ENCODE measurements at places on chromosomes 7 and 10. TPM values are rescaled to one million over a fixed set of nuclear protein-coding genes. Genes with fewer than 3 reads are reported as not detected.

DNA sequence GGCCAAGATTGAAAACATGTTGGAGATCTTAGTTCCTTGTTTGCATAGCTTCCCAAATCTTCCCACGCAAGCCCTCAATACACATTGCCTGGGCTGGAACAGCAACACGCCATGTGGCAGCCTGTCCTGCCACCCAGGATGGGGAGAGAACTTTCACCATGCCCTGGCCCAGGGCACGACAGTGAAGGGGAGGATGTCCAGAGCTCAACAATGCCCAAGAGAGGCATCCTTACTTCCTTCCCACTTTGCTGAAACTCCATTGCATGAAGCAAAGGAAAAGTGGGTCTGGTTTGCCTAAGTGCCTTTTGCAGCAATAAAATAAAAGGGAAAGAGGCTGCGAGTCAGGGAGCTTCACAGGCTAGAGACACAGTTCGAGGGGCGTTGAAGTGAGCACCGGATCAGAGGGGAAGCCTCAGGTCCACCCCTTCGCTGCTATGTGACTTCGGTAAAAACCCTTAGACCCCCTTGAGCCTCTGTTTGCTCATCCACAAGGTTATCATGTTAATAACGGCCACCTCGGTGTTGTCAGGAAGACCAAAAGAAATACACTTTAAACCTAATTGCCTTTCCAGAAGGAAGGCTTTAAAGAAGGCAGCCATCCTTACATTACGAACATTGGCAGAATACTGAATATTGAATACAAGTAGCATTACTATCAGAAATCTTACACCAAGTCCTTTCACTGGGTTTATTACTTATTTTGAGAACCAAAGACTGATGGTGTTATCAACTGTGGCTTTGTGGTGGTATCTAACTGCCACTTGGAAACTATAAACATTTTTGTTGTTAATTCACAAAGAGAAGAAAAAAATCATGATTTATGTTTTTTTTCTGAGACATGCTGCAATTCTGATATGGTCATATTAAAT, 133.3 kb downstream of the ICA1 start:
- no peak for DNase-seq

GRCh38 chr10:11755512-11756263, 13.5 kb downstream of the ECHDC3 start:
- DNase-seq = no peak

DNA sequence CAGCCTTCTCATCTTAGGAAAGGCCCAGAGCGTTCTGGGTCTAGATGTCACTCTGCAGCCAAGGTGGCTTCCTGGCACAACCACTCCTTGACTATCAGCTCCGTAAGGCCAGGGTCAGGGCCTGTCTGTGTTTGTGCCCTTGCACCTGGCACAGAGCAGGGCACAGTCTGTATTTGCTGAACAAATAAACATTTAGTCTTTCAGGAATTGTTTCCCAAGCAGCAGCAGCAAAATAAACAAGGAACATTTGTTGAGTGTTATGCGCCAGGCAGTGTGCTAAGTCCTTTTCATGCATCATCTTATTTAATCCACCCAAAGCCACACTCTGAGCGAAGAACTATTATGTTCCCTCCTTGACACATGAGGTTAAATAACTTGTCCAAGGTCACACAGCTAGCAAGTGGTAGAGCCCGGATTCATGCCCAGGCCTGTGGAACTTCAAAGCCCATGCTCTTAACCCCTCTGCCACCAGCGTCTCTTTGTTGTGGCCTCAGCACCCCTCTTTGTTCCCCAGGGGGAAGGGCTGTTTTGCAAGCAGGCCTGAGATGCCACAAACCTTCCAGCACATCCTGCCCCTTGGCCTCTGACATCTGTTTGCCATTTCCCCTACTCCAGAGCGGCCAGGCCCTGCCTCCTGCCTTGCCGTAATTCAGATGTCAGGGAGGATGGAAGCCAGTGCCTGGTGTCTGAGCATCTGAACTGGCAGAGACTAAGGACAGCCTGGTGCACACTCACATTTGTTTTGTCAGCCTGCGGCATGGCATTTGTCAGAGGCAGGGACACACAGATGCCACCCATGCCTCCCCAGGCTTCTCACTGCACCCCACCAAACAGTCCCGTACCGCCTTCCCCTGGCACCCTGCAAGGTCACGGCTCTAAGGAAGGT, 325.8 kb upstream of the ZMIZ1 start:
- DNase-seq = no peak

DNA sequence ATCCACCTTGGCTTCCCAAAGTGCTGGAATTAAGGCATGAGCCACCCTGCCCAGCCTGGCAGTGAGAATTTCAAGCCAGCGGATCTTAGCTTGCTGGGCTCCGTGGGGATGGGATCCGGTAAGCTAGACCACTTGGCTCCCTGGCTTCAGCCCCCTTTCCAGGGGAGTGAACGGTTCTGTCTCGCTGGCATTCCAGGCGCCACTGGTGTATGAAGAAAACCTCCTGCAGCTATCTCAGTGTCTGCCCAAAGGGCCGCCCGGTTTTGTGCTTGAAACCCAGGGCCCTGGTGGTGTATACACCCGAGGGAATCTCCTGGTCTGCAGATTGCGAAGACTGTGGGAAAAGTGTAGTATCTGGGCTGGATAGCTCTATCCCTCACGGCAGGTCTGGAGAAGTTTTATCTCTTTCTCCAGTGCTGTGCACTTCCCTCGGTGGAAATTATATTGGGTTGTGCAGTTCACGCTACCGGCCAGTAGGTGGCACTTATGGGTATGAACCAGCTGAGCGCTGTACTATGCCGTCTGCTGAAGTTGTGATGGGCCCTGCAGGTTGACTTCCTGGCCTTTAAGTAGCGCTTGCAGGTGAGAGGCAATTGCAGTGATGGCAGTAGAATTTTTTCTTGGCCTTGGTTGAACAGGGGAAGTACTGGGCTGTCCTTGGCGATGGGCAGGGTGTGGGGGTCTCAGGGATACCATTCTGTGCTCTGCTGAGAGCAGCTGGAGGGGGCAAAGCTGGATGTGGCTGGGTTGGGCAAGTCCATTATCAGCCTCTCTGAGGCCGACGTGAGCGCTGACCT, 138.0 kb upstream of the MTPN start:
- no peak for DNase-seq

DNA sequence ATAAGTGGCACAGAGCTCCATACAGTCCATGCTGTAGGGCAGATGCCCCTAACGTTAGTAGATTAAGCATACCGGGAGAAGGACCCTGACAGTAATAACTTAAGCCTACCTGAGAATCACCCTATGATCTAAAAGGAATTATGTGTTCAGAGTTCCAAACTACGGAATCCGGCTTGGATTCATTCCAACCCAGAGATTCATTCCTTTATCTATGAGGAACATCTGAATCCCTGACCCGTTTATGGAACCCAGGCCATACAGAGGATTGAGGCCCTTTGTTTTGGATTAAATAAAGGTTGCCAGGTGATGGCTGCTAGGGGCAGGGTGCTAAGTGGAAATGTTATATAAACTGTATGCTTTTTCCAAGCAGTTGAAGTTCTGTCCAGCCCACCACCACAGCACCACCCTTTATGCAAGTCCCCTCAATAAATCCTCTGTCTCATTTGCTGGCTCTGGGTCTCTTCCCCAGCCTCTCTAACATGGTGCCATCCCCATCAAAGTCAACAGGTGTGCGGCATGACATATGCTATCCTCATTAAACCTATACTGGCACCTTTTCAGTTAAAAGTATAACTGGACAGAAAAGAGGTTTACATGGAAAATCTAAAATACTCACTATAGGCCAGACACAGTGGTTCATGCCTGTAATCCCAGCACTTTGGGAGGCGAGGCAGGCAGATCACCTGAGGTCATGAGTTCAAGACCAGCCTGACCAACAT, 9.1 kb upstream of the ANAPC16 start:
- DNase-seq = no peak

DNA sequence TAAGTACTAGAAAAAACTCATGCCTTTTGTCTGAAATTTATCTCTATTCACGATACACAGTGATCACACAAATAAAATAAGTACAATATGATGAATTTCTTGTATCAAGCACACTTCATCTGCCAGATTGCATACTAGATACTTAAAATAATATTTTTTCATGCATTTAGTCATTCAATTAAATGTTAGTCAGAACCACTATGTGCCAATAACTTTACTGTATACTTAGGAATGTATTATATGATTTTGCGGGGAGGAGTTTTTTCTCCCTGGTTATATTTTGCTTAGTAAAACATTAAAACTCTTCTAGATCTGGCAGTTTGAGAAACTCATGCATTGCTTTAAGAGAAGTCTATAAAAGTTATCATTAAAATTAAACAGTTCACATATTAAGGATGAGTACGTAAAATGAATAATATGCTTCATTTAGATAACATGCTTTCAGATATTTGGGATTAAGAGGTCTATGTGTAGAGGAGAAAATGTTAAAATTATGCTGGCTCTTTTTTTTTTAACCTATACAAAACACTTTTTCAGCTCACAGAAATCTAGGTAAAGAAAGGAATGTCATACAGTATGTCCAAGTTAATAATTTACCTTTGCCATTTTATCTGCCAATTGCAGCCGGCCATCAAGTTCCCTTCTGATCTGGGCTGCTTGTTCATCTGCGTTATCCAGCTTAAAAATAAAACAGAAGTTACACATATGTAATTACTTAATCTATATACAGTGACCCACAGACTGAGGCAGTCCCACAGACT, 70.1 kb downstream of the RNF133 start:
- DNase-seq = no peak

The POLR2J2 gene
- total RNA-seq = 15.3 TPM

The MMRN2 gene
- total RNA-seq = 5.2 TPM

- no peak for DNase-seq
These were observed 2.2 kb upstream of the SKIDA1 start for GRCh38 chr10:21527598-21528235.

The UTF1 gene
- total RNA-seq = not detected

- no peak for DNase-seq
These were observed 47.5 kb upstream of the EN2 start for GRCh38 chr7:155410431-155410830.

DNA sequence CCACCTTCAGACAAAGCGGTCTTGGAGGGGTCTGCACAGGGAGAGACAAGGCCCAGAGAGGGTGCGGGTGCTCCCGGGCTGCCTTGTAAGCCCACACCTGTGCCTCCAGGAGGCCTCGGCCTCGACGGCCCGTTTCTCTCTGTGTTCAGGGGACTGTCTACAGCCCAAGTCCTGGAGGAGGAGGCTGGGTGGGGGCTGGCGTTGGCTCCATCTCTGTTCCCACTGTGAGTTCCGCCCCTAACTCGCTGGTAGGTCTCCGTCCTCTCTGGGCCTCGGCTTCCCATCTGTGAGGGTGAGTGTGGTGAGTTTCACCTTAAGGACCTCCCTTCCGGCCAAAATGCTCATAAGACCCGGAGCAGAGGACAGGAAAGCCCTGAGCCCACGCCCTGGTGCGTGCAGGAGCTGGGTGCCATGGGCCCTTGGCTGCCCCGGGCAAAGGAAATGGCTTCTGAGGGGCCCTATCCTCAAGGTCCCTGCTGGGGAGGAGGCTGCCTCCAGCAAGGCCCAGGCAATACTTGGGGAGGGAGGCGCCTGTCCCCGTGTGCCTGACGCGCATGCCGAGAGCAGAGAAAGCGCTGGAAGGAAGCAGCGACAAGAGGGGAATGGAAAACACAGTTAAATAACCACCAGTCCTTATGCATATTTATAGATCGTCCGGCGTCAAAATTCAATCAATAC, 276.8 kb downstream of the ELFN1 start:
- DNase-seq = no peak

The PPP1R17 gene
- total RNA-seq = 4.4 TPM

GRCh38 chr10:110876000-110876399, 4.3 kb downstream of the PDCD4 start:
- no peak for DNase-seq

GRCh38 chr7:157077021-157077420, 61.7 kb upstream of the UBE3C start:
- DNase-seq = no peak

GRCh38 chr7:24716480-24717246, 40.6 kb downstream of the GSDME start:
- no peak for DNase-seq

The TSPAN15 gene
- 15.1 TPM for total RNA-seq

DNA sequence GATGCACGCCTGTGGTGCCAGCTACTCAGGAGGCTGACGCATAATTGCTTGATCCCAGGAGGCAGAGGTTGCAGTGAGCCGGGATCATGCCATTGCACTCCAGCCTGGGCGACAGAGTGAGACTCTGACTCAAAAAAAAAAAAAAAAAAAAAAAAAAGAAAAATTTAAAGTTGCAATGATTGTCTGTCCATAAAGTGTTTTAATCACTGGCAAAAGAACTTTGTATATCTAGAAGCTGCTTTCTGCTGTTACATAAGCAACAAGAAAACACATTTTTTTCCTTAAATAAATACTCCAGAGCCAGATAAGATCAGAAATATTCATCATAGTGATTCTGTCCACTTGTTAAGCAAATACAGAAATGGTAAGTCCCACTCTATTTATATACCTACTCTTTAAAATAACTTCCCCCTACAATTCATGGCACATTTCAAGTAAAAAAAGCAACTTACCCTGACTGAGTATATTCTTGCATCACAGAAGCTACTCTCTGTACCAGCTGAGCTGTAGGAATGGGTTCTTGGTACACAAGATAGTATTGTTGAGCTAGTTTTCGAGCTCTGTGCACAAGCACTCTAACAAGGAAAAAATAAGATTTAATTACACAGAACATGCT, 7.6 kb downstream of the PSMA2 start:
- no peak for DNase-seq

DNA sequence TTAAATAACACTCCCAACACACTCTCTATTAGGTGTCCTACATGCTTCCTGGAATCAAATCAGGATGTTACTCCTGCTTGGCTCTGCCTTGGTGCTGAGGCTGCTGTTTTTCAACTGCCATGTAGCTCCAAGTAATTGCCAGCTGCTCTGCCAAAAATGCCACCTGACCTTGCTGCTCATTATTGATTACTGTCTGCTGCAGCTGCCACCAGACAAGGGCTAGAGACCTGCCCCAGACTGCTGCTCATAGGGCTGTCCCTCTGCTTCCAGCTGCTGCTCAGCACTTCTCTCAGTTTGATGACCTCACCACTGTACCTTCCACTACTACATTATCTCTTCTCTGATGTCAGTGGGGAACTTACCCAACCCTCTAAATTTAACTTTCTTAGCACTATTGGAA, 102.5 kb downstream of the PCLO start:
- DNase-seq = no peak

DNA sequence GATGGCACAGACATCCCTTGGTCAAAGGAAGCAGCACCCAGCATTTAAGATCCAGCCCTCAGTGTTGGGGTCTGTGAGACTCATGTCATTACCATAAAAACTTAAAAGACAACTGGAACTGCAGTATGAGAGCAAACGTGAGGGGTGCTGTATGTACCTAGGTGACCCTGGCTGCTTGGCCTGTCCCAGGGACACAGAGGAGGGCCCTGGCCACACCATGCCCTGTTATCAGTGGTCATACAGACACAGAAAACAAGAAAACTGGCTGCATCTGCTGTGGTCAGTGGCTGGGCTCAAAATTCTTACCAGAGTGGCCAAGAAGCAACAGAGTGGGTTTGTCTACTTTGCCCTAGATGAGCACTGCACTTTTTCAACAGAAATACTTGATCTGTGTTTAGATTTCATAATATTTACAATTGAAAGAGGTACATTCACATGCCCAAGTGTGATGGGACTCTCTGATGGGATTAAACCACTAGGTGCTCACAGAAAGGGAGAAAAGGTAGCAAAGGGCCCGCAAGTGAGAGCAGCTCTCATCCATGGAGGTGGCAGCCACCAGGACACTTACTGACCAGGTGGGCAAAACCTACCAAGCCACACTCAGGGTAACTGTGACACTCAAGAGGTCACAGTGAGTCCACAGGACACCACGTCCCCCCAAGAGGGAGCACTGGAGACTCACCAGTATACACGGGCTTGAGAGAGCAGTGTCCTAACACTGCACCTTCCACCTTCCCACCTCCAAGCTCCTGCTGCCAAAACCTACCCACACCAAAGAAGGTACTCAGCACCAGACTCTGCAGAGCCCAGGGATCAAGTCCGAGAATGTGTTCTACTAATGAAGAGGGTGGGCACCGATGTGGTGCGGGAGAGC, 68.1 kb upstream of the CAMK2B start:
- no peak for DNase-seq

All from cerebellum (tissue), 4 donors.